ENCODE measurements at places on chromosomes 11 and 22.

DNA sequence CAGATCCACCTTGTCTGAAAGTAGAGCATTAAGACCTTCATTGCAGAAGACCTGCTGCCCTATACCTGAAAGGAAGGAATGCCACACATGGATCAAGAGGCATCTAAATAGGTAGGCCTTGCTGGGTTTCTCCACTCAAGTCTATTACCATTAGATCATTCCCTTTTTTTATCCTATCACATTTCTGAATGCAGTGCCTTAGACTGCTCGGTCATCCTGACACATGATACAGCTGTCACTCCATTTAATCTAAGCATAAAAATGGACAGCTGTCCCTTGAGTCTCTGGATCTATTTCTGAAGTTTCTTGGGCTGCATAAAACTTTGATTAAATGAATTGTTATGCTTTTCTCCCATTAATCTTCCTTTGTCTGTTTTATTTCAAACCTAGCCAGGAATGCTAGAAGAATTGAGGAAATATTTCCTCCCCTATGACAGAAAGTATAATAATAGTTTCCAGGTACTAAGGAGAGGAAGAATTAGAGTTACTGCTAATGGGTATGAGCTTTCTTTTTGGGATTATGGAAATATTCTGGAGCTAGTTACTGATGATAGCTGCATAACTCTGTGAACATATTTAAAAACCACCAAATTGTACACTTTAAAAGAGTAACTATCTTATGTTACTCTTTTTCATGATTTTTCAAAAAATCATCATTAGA lies 88.0 kb downstream of the DLG2 start:
- DNase-seq: no peak

- no peak for DNase-seq
Observed at GRCh38 chr11:34792814-34793258, 123.3 kb downstream of the APIP start.

DNA sequence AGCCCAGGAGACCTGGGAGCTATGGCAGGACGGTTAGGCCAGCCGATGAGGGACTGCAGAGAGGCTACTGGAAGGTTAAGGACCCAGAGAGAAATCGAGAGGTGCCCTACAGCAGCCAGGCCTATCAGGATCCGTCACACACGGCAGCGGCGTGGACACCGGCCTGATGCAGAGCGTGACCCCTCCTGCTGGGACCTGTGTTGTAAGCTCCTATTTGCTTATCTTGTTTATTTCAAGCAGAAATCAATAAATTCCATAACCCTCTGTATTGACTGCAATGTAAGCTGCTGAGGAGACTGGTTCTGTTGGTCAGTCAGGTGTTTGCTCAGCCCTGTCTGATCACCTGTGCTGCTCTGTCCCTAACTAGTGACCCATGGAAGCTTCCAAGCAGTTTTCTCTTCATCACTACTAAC lies 39.9 kb downstream of the PPP2R1B start:
- DNase-seq: no peak

DNA sequence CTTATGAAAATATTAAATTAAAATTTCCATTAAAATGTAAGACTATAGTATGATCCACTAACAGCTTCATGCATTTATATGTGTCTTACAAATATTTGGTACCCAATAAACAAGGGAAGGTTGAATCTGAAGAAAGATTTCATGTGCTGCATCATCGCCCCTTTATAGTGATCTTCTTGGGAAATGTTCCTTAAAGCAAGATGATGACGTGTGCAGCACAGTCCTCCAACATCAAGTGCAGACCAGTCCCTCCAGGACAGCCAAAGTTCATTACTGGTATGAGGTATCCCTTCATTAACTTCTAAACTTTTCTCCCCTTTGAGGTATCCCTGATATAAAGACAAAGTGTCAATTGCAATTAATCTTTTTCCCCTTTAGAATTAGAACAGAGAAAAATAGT lies 567.0 kb downstream of the METTL15 start:
- DNase-seq: no peak

DNA sequence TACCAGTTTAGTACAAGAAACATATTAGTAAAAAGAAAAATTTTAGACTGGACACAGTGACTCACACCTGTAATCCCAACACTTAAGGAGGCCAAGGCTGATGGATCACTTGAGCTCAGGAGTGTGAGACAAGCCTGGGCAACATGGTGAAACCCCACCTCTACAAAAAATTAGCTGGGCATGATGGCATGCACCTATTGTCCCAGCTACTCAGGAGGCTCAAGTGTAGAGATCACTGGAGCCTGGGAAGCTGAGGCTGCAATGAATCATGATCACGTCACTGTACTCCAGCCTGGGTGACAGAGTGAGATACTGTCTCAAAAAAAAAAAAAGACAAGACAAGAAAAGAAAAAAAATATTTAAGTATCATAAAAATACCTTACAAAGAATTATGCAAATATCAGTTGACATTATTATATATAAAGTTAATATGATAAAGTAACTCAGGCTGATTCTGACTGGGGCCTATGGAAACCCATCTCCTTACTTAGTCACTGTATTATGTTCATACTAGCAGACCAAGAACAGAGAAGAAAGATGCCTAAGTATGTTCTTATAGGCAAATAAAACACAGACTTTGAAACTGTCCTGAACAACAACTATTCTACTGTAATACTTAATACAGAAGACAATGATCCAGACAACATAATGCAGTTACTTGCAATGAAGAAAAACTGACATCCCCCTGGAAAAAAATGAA lies 27.3 kb downstream of the FAM168A start:
- no peak for DNase-seq

DNA sequence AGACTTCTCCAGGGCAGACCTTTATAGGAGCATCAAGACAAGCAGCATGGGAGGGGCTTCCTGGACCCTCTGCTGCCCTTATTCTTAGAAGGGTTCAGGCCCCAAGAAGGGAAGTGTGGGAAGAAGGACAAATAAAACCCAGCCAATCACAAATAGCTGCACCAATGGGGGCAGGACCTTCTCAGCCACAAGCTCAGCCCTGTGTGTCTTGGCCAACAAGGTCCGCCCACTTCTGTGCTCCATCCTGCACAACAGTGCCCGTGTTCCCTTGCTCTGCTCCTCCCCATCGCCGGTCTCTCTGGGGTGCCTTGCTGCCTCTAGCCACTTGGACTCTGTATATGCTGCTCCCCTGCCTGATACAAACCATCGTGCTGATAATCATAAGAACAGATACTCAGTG lies 86.1 kb downstream of the NAT10 start:
- DNase-seq: no peak

GRCh38 chr22:46923394-46923793 lies 160.9 kb downstream of the TBC1D22A start:
- no peak for DNase-seq

DNA sequence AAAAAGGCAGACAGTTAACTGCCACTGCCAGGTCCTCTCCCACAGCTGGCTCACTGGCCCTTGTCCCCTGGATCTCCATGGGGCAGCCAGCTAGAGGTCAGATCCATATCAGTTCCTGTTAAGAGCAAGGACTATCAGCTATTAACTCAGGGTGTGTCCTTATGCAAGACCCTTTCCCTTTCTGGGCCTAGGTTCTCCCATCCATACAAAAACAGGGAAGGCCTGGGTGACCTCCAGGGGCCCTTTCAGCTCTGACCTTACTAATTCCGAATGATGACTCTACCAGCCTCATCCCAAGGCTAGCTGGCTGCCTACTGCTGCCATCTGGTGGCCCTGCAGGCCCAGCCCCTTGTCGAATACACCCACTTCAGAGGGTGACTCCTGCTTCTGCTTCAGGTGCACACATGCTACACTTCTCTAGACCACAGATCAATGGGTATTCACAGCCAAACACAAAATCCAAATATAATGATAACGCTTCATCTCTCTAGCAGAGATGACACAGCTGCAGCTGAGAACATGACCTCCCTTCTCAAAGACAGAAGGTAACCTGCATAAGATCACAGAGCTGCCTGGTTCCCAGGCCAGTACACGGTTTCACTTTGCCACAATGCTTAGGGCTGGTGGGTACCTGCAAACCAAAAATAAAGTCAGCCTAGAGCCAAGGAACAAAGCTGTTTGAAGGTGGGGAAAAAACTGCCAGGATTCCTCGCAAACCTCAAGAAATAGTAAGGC lies 34.1 kb downstream of the SERGEF start:
- peak; percentile 47 for DNase-seq

GRCh38 chr11:115179636-115180035 lies 324.6 kb downstream of the CADM1 start:
- DNase-seq: no peak

- DNase-seq: no peak
Observed at GRCh38 chr22:44276706-44277356, 35.9 kb downstream of the SHISAL1 start.

DNA sequence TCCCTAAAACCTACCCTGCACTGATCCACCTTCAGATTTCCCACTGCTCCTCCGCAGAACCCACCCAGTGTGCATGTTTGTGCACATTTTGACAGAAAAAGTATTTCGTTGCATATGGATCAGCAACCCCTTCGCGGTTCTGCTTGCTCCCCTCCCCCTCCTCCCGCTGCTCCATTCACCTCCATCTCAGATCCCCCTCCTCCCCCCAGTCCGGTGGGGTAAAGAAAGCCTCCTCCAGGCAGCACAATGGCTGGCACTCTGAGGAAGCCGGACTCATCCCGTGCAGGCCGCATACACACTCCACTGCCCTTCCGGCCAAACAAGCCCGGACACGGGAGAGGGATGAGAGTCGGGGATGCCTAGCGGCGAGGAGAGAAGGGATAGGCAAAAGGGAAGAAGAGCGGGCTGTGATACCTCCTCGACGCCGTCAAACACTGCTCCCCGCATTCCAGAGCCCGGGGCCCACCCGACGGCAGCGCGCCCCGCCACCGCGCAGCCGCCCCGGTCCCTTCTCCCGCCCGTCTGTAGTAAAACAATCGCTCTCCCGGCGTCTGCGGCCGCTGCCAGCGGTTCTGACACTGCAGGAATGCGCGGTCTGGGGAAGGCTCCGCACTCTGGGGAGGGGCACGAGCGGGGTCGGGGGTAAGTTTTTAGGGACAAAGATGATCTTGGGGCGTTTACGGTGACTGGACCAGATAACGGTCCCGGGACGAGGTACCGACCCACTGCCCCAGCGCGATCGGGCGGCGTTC lies 915 bp downstream of the FEZ1 start:
- DNase-seq: no peak

DNA sequence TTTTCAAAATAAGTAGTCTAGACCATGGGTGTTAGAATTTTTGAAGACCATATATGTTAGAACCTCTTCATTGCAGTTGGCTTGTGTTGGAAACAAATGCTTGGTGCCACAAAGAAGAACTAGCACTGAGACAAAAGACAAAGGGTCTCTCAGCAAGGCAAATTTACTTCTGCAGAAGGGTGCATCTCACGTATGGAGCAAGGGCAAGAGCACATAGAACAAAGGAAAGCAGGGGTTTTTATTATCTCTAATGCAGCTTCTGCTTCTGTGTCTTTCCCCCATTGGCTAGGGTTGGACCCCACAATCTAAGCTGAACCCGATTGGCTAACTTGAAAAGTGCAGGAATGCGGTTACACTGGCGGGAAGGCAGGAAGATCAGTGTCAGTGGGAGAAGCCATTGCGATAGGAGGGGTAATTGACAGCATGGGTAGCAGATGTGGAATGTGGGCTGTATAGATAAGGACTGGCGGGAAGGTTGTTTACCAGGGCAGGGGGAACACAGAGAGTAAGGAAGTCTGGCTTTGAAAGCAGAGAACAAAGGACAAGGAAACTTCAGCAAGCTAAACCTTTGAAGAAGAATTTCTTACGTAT lies 9.2 kb upstream of the RBMXL2 start:
- DNase-seq: no peak

DNA sequence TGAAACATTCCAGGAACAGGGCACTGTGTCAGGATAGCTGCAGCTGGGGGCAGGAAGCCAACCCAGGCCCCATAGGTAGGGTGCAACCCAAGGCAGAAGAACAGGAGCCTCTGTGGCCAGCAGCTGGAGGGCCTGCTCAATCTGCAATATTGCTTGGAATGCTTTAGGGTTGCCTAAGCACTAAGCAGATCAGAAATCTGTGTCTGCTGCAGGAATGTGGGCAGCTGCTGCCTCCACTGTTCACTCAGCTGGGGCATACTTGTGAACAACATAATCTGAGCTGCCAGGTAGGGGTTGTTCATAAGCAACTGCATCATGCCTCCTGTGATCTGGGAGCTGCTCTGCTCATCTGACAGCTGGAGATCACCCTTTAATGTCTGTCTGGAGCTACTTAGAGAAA lies 1.7 kb downstream of the UBQLNL start:
- DNase-seq: no peak

- DNase-seq: peak; percentile 93
Observed at GRCh38 chr11:96062134-96062533, 138.2 kb upstream of the MTMR2 start.

DNA sequence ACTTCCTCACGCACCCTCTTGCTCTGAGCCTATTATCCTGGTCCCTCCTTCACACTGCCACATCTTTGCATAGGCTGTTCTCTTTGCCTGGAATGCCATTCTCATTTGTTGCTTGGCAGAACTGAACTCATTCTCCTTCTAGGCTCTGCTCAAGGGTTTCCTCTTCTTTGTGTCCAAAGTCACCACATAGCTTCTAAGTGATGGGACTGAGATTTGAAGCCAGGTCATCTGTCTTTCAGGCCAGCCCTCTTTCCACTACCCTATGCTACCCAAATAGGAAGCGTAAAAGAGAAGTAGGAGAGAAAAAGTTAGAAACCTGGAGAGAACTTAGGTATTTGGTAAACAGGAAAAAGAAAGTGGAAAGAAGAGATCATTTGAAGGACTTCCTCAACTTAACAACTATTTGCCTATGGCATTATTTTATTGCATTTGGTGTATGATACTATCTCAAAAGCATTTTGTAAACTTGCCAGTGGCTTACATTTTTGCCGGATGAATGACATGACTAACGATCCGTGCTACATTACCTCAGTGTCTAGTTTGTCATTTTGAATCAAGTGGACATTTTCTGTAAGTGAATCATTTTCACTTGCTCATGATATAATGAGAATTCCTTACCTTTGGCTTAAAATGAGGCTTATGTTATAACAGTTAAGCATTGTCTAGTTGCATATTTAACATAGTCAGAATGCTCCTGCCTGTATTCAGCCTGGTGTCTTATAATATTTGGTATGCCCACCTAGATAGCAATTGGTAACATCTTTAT lies 18.5 kb downstream of the NF2 start:
- DNase-seq: peak; percentile 68

- DNase-seq: no peak
Observed at GRCh38 chr11:117774553-117774952, 22.5 kb downstream of the DSCAML1 start.

GRCh38 chr11:121453589-121454299 lies 977 bp upstream of the SORL1-AS1 start:
- no peak for DNase-seq

- no peak for DNase-seq
Observed at GRCh38 chr11:88538098-88538497, 200.6 kb upstream of the CTSC start.
